Ammon's horn (tissue), 1 donor: ENCODE measurements at places on chromosomes 13 and 19.

DNA sequence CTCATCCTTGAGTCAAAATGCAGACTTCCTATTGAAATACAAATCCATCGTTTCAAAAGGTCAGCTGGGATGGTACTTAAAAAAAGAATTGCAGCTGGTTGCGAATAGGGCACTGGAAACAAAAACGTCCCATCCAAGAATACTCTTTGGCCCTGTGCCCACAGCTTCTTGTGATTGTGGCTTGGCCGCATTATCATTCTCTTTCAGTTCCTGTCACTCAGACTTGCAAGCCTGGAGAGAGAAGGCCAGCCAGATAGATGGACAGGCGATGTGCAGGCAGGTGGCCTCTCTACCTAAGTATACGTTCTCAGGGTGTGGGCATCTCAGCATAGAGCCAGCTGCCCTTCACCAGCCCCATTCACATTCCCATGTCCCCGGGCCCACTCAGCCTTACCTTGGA lies 208.5 kb upstream of the ZNF536 start:
- DNase-seq = no peak

GRCh38 chr19:33690378-33691029 lies 68.8 kb downstream of the CHST8 start:
- no peak for DNase-seq

- DNase-seq = peak; percentile 70
Observed at GRCh38 chr19:29645911-29646310, 19.4 kb upstream of the PLEKHF1 start.

- DNase-seq = no peak
Observed at GRCh38 chr19:19115954-19116353, 22.3 kb downstream of the TMEM161A start.

GRCh38 chr19:8334458-8335342 lies 8.4 kb downstream of the KANK3 start:
- DNase-seq = no peak

GRCh38 chr13:74111399-74111798 lies 22.8 kb downstream of the KLF12 start:
- no peak for DNase-seq
